Stimulated activated naive CD4-positive, alpha-beta T cell treated with Interleukin-2 at 50 U/mL for 16 hours (primary cell): ENCODE measurements at places on chromosomes 4 and X.

DNA sequence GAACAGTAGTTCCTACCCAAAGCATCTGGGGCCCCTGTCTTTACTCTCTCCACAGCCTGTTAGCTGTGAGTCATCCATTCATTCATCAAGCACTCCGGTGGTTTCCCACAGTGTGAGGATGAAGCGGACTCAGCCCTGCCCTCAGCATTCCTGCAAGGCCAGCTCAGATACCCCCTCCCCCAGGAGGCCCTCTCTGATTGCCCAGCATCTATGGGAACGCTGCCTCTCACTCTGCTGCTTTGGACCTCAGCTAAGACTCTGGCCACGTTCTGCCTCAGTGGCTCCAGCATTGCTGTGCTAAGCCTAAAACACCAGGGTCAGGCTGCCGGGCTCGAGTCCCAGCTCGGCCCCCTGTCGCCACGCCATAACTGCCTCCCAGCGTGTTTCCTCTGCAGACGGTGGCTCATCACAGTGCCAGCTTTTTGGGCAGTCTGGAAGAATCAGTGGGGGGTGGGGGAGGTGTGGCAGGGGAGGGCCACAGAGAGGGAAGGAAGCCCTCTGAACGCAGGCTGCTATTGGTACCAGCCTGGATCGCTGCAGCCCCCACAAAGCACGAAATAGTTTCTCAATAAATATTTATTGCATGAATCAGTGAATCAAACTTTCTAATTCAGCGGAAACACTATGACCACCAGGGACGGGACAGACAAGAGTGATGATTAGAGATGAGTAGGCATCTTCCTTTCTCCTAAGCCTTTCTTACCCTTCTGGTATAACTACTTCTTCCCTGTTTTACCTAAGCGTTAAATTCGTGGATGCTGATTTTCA lies 74.4 kb downstream of the SORCS2 start:
- DNase-seq, result no peak

DNA sequence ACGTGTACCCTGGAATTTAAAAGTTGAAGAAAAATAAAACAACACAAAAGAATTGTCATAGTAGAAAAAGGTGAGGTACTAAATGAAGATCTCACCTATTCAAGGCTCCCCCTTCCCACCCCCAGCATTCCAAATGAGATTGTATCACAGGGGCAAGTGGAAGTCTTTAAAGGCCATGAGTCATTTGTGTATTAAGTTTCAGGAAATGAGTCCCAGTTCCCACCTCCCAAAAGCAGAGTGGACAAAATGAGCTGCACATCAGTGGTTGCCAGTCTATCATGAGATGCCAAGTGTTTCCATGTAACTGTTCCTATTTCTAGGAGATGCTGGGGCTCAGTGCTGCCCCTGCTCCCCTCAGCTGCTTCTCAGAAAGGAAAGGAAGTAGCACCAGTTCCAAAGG lies 20.1 kb downstream of the ARHGEF9 start:
- DNase-seq, result no peak

DNA sequence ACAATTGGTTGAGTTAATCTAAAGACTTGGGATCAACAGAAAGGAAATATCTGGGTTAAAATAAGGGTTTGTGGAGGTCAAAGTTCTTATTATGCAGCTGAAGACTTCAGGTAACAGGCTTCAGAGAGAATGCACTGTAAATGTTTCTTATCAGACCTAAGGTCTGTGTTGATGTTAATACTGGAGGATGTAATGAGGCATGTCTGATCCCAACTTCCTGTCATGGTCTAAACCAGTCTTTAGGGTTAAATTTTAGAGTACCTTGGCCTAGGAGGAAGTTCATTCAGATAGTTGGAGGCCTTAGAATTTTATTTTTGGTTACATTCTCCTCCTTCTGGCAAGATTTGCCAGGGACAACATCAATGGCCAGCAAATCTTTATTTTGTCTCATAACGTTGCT lies 72.1 kb upstream of the GC start:
- no peak for DNase-seq

DNA sequence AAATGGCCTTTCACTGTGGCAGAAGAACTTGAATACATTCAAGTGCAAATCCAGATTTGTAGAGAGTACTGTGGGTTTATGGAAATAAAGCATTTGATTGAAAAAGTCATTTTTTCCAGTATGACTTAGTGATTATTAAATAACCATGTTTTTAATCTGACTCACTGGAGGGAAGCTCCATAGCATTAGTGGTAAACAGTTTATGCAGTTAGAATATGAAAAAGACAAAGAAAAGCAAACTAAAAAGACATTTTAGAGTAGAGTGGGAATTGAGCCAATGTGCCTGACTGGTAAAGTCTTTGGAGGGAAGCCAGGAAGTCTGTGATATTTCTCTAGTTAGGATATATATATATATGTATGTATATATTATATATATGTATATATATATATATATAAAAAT lies 53.4 kb downstream of the FAT4 start:
- DNase-seq, result no peak

GRCh38 chr4:55355555-55355954 lies 9.5 kb downstream of the SRD5A3 start:
- no peak for DNase-seq
